Stimulated activated CD4-positive, alpha-beta T cell treated with anti-CD3 and anti-CD28 coated beads, Interleukin-2, amount 100 ng/mL, for 24 hours (primary cell): ENCODE measurements at places on chromosomes 4 and X.

GRCh38 chr4:144591401-144591800 lies 54.6 kb upstream of the HHIP start:
- no peak for DNase-seq

DNA sequence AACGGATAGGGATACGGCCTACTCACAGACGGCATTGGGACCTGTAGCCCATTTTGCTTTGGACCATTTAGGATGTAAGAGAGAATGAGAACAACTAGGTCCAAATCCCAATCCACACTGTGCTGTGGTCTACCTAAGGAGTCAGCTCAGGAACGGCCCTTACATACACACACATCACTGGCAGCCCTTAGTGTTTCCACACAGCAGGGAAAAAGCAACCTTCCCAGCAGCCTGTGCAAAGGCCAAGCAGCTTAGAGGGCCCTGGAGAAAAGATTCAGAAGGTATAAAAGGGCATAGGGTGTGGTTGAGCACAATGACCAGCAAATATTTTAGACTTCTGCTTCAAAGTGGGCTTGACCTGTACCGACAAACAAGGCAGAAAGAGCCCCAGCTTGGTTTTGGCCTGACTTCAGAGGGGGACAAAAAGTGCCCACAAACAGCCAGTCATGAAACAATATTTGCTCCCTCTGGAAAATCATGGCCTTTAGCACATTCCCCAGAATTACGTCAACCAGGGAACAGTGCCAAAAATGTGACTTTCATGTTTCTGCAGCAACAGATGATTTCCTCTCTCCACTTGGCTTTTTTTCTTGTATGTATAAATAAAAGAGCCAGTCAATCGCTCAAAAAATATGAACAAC lies 359.5 kb upstream of the FGF16 start:
- no peak for DNase-seq

DNA sequence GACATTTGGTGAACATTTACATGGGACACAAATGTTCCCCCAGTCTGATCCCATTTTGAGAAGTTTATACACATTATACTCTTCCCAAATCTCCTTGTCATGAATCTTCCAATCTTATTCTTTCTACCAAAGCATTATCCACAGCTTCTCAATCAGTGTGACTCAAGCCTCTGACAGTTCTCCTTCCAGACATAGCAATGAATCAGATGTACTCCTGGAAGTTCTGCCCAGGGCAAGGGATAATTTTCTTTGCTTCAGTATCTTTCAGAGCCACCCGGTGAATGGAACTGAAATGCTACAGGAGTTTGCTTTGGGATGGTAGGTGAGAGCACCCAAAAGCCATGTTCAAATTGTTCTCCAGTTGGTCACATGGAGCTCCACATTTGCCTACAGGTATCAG lies 145.5 kb downstream of the ANXA5 start:
- DNase-seq = no peak

DNA sequence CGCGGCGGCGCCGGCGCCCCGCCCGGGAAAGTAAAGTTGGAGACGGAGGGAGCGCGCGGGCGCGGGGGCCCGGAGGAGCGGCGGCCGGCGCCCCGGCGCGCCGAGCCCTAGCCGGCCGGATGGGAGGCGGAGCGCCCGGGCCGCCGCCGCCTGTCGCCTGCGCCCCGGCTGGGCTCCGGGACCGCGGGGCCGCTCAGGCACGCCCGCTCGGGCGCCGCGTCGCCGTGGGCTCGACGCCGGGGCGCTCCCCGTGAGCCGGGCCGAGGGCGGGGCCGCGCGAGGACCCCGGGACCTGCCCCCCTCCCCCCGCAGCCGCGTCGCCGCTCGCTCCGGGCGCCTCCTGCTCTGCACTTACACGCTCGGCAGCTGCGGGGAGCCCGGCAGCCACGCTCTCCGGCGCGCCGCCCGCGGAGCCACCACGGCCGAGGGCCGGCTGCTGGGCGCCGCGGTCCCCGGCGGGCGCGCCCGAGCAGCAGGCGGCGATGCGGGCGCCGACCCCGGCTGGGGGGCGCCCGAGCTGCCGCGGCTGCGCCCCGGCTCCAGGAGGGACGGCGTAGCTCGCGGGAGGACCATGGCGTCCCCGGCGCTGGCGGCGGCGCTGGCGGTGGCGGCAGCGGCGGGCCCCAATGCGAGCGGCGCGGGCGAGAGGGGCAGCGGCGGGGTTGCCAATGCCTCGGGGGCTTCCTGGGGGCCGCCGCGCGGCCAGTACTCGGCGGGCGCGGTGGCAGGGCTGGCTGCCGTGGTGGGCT lies at the start of gene ADRA2C:
TSS of gene ADRA2C (plus strand) at position 350 of the 749 bp plus-strand sequence. CDS start at position 572, 222 bp downstream.
- no peak for DNase-seq

DNA sequence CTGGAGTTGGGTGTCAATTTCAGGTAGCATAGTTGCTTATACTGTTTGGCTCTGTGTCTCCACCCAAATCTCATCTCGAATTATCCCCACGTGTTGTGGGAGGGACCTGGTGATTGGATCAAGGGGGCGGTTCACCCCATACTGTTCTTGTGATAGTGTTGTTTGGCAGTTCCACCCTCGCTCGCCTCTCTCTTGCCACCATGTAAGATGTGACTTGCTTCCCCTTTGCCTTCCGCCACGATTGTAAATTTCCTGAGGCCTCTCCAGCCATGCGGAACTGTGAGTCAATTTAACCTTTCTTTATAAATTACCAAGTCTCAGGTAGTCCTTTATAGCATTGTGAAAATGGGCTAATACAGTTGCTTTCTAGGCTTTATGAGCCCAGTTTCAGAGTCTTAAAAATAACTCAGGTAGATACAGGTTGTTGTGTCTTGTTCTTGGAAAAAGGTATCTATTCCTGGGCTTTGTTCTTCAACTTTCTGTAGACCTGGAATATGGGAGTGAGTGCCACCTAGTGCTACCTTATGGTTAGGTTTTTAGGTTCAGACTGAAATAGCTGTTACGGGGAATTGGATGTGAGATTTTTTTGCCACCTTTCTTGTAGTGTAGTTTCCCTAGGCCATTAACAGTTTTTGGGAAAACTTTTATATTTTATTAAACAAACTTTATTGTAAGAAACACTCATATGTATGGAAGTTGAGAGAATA lies 15.6 kb downstream of the PGK1 start:
- no peak for DNase-seq
